ENCODE measurements at places on chromosomes 12 and 14. TPM values are rescaled to one million over a fixed set of nuclear protein-coding genes. Genes with fewer than 3 reads are reported as not detected.

The NTS gene
- 0.34 TPM for total RNA-seq

The SALL2 gene
- total RNA-seq, result 0.34 TPM

The CIT gene
- total RNA-seq, result 2.7 TPM

The AKAP6 gene
- 0.86 TPM for total RNA-seq

The KCNC2 gene
- total RNA-seq, result not detected

The ALKBH2 gene
- total RNA-seq, result 3.4 TPM

The RNU4-1 gene
- under 0.01 TPM for total RNA-seq

The ACVRL1 gene
- total RNA-seq, result 263 TPM

The ZNF268 gene
- 40.4 TPM for total RNA-seq

The RIN3 gene
- 4.1 TPM for total RNA-seq

The NGB gene
- not detected for total RNA-seq

The RIMBP2 gene
- total RNA-seq, result not detected

The FAM181A gene
- not detected for total RNA-seq

The FBLN5 gene
- total RNA-seq, result 0.26 TPM

The KRT8 gene
- 9.4 TPM for total RNA-seq

The CCDC175 gene
- not detected for total RNA-seq

The CDCA3 gene
- 2.7 TPM for total RNA-seq

The TSPAN19 gene
- total RNA-seq, result 0.09 TPM

The GLT8D2 gene
- 5.7 TPM for total RNA-seq

The CKB gene
- 6.1 TPM for total RNA-seq

The TSPAN9 gene
- 128 TPM for total RNA-seq

The MYBPC1 gene
- total RNA-seq, result not detected

The ACTR6 gene
- total RNA-seq, result 10.5 TPM

The TCTN1 gene
- total RNA-seq, result 7.6 TPM

The NKX2-1 gene
- total RNA-seq, result not detected

The MANSC4 gene
- total RNA-seq, result not detected

The KCNMB4 gene
- total RNA-seq, result 0.60 TPM

The G2E3 gene
- 8.2 TPM for total RNA-seq

The IAPP gene
- not detected for total RNA-seq

The ART4 gene
- 80.9 TPM for total RNA-seq

All from dermis lymphatic vessel endothelial cell (primary cell).